NCI-H2081 (cell line): ENCODE measurements at places on chromosomes 7 and 10.

- no peak for DNase-seq
Observed at GRCh38 chr7:17054206-17054605, 172.4 kb upstream of the AGR3 start.

DNA sequence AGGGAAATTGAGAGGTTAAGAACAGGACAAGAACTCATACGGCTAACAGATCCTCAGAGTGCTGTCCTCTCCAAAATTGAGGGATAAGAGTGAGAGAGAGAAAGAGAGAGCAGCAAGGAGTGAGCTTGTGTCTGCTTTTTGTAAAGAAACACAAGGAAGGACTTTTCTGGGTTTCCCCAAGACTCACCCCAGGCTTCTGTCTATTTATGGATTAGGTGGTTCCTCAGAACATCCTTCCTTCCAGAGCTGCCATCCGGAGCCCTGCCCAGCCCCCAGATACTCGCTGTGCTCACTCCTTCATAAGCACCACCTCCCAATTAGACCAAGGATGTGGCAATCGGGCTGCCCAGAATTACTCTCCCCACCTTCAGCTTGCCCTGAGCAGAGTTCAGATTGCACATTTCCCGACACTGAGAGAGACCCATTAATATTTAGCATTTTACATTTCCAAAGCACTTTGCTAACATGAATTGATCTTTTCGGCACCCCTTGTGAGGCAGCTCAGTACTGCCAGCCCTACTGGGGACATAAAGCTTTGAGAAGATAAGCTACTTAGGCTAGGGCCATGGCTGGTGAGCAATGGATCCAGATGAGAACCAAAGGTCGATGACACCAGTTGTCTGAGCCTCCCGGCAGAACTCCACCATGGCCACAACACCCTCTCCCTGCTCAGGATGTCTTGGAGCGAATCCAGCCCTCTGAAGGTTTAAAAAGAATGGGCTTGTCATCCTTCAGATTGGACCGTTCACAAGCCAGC, 19.2 kb upstream of the R3HCC1L start:
- no peak for DNase-seq

DNA sequence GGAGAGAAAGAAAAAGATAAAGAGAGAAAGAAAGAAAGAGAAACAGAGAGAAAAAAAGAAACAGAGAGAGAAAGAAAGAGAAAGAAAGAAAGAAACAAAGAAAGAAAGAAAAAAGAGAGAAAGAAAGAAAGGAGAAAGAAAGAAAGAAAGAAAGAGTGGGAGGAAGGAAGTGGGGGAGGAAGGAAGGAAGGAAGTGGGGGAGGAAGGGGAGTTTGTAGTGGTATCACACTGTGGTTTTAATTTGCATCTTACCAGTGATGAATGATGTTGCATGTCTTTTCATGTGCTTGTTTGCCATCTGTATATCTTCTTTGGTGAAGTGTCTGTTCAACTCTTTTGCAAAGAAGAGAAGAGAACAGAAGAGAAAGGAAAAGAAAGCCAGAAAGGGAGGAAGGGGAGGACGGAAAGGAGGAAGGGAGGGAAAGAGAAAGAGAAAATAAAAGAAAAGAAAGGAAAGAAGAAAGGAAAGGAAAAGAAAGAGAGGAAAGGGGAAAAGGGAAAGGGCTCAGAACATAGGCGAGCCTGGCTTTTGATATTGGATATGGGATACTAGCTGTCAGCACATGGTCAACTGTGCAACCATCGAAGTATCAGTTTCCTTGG, 79.2 kb upstream of the FRMD4A start:
- DNase-seq: no peak

DNA sequence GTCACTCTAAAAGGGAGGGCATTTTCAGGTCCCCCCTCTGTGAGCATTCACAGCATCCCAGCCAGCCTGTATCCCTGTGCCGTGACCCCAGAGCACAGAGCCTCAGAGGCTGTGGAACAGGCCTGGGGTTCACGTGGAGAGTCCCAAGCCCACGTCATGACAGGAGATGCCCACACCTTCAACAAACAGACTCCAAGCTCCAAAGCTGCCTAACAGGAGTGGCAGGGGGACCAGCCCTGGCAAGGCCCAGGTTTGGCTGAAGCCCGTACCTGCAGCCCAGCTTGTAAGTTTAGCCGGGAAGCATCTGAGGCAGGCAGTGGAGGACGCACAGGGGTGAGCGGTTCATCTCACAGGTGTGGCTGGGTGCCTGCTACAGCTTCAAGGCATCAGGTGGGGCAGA, 33.5 kb downstream of the LHPP start:
- DNase-seq: no peak

- peak; percentile 87 for DNase-seq
Observed at GRCh38 chr7:148941598-148942275, 57.6 kb upstream of the EZH2 start.

GRCh38 chr7:47610506-47611044, 28.7 kb upstream of the TNS3 start:
- peak; percentile 75 for DNase-seq

- DNase-seq: no peak
Observed at GRCh38 chr10:29623797-29624196, 11.0 kb downstream of the SVIL start.

DNA sequence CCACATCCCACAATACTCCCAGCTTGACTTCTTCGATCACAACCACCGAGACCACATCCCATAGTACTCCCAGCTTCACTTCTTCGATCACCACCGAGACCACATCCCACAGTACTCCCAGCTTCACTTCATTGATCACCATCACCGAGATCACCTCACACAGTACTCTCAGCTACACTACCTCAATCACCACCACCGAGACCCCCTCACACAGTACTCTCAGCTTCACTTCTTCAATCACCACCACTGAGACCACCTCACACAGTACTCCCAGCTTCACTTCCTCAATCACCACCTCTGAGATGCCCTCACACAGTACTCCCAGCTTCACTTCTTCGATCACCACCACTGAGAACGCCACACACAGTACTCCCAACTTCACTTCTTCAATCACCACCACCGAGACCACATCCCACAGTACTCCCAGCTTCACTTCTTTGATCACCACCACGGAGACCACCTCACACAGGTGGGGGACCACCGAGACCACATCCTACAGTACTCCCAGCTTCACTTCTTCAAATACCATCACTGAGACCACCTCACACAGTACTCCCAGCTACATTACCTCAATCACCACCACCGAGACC, 8.6 kb downstream of the MUC3A start:
- no peak for DNase-seq

GRCh38 chr7:87687653-87688254, 59.6 kb downstream of the RUNDC3B start:
- DNase-seq: no peak

GRCh38 chr7:138608275-138608674, 92.9 kb downstream of the SVOPL start:
- DNase-seq: no peak

DNA sequence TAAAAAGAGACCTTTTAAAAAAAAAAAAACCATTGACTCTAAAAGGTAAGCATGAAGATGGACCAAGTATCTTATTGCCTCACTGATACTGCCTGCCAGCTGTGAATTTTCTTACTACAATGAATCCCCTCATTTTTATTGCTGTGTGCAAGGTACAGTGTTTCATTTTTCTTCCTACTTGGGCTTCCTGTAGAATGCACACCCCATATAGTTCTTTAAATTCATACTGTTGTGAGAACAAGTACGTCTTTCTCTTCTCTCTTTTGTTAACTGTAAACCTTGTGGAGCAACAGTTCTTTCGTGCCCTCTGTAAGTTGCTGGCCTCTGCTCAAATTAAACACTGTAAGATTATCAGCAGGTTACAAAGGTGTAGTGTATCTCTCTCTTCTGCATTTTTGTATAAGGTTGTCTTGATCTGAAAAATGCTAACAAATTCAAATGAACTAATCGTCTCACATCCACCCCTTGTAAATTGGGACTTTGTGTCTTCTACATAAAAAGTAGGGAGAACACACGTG, 105.6 kb downstream of the VTI1A start:
- no peak for DNase-seq

DNA sequence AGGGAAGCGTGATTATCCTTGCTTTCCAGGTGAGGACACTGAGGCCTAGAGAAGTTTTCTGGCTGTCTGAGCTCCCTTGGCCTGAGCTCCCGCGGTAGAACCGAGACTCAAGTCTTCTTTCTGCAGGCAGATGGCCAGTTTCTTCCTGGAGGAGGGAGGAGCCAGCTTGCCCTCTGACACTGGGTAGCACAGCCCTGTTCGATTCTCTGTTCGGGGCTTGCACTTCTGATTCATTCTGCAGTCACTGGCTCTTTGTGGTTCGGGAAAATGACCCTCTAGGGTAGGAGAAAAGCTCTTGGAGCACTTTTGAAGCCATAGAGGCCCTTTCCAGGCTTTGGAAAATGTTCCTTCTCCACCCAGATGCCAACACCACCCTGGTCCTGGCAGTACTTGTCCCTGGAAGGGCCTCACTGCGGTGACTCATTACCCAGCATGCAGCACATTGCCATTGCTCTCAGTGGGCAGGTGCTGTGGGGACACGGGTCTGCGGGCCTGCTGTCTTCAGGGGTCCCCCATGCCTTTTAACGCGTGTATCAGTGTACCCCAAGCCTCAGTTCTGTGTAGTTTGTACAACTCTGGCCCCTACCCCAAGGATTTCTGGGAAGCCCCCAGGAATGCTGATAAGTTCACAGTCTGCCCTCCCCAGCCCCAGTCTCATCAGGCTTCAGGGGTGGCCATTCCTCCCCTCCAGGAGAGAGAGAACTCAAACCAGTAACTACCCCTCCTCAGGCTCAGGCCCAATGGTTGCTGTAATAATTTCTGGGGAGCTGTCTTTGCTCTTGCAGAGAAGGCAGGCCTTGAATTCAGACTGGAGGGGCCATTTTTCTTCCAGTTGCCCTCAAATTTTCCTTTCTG, 11.9 kb downstream of the CHST3 start:
- DNase-seq: no peak

DNA sequence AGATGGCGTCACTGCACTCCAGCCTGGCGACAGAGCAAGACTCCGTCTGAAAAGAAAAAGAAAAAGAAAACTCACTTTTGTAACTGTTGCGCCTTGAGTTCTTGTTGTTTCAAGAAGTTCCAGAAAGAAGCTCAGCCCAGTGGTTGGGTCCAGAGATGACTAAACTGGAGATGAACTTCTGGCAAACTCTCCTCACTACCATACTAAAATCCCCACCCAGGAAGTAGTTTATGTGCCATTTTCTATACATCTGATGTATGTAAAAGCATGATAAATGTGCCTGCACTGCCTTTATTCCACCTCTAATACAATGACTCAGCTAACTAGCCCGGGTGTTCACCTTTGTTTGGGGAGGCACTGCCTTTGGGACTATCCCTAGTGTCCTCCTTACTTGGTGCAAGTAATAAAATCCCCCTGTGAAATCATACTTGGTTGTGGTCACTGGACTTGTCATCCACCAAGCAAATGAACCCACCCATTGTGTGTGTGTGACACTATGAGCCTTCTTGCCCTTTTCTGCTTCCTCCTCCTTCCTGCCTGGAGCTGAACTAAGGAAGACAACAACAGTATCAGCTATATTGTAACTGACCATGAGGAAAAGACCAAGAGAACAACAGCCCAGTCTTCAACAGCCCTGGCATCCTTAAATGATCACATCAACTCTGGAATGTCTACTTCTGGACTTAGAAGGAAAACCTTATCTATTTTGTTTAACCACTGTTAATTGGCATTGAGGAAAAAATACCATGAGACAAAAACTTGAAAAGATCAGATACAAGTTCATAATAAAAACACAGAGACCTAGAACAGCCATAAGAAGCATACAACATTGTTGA, 33.6 kb downstream of the JMJD1C start:
- no peak for DNase-seq

DNA sequence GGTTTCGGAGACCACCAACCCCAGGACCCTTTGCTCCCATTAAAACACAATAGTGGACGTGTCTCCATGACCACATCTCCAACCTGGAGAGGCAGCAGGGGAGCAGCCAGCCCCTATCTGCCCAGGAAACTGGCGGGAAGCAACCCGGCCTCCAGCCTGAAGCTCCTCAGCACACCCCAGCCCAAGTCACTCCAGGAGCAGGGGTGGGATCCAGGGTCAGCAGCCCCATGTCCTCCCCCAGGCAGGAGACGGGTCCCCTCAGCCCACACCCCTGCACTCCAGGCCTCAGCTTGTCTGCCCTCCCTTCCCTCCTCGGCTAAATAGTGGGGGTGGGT, 601 bp downstream of the ADAM8 start:
- no peak for DNase-seq

DNA sequence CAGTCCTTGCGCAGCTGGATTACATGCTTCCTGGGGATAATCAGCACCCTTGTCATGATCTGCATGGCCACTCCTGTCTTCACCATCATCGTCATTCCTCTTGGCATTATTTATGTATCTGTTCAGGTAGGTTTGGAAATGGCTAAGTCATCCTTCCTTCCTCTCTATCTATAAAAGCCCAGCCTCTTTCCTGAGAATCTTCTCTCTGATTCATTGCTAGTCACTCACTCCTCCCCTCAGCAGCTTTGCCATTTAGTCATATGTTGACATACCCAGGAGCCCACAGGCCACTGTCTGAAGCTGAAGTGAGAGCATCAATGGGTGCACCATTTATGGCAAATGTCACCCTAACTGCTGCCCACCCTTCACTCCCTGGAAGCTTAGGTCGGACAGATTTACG, 52.0 kb downstream of the ABCC2 start:
- DNase-seq: no peak

GRCh38 chr7:24602860-24603456, 29.7 kb downstream of the PALS2 start:
- no peak for DNase-seq

DNA sequence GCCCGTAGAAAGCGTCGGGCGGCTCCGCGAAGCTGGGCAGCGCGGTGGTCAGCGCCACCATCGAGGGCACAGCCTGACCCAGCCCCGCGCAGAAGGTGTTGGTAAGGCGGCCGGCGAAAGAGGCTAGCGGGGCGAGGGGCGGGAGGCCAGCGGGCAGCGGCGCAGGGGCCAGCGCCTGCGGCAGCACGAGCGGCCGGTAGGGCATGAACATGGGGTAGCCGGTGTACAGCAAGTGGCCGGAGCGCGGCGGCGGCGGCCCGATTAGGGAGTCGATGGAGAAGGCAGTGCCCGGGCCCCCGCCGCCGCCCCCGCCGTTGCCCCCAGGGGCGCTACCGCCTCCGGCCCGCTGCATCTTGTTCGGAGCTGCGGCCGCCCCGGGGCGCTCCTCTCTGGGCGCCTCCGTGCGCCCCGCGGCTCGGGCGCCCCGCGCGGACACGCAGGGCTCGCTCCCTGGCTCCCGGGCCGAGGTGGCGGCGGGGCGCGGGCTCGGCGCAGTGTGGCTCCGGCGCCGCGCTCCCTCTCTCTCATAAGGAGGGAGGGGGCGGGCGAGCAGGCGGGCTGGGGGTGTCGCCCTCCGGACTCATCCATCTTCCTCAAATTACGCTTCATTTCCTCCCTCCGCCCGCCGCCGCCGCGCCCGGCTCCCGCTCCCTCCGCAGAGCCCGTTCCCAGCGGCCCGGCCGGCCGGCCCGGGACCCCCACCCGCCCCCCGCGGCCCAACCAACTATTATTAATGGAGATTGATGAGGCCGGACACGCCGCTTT, at the start of gene GBX1:
GBX1 (minus strand) TSS at position 498 of the 765 bp plus-strand sequence; CDS start at position 352, 146 bp downstream.
- DNase-seq: peak; percentile 23

- DNase-seq: no peak
Observed at GRCh38 chr7:51228386-51228958, 88.1 kb downstream of the COBL start.

GRCh38 chr10:13681960-13682359, 95.2 kb downstream of the PRPF18 start:
- DNase-seq: no peak
